SHP77 (cell line): ENCODE measurements at places on chromosomes 3 and 15.

GRCh38 chr15:72783004-72783639 is 436 bp downstream of the ADPGK start:
- peak; percentile 57 for DNase-seq

DNA sequence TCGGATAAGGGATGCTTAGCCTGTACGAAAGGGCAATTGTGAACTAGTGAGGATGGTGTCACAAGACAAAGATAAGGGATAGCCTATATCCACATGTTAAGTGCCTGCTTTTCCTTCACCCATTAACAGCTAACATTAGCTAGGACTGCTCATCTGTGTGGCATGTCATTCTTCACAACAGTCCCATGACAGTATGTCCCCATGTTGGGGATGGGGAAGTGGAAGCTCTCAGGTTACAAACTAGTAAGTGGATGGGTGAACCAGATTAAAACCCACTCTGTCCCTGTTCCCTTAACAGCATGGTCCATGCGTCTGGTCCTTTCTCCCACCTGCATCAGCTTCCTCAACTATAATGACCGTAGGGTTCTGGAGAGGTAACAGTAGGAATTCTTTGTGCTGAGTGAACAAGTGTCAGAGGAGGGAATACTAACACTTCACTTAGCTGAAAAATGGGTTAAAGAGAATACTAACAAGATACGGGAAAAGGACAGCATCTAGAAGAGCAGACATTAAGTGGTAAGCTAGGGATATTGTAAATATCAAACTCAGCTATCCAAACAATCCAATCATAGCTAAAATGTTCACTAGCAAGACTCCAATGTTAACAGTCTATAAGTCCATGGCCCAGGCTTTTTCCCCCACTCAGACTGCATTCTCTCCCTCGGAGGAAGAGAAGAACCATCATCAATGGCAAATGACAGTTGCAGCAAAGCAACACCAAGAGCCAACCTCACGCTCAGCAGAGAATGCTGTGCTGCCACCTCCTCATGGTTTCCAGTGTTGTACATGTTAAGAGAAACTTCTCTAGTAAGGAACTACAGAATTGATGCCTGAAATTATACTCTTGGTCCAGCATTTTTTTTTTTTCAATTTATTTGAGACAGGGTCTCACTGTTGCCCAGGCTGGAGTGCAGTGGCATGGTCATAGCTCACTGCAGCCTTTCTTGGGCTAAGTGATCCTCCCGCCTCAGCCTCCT is 5.0 kb downstream of the RPLP1 start:
- DNase-seq, result no peak

- DNase-seq, result no peak
Observed at GRCh38 chr3:45868650-45869049, 17.7 kb upstream of the CCR9 start.

DNA sequence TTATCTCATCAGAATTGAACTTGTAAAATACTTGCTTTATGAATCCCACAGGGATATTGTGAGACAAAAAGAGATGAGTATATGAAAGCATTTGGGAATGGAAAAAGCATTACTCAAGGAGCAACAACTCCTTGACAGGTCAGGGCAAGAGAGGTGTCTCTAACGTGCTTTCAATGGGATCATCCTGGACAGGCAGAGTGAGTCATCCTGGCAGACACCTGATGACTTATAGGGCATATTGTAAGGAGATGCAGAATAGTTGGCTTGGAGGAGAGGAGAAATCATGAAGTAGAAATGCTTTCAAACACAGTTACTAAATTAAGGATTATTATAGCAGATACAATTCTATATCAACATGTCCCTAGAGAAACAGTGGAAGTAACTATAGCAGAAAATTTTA is 71.9 kb upstream of the THSD4 start:
- no peak for DNase-seq

DNA sequence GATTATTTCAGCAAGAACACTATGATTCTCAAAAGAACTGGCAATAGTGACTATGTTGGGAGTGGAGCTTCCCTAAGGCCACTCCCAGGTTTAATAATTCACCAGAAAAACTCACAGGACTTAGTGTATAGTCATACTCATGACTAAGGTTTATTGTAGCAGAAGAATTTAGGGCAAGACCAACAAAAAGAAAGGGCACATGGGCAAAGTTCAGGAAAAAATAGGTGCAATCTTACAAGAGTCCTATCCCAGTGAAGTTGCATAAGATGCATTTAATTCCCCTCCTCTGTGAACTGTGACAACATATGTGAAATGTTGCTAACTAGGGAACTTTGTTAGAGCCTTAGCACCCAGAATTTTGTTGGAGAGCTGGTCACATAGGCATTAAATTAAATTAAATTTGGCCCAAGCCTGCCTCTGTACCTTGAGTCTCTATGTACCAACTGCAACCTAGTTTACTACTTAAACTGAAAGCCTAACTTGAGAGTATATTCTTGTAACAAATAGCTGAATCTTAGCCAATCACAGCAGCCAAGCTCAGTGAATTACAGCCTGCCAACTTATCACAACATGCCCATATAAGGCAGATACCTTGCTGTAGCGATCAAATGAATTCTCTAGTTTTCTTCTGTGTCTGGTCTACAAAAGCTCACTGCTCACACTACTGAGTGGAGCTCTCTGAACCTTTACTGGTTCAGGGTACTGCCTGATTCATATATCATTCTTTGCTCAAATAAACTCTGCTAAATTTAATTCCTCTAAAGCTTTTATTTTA is 386.2 kb upstream of the ARHGEF26 start:
- DNase-seq, result no peak
